ENCODE measurements at places on chromosomes 5 and 9.

DNA sequence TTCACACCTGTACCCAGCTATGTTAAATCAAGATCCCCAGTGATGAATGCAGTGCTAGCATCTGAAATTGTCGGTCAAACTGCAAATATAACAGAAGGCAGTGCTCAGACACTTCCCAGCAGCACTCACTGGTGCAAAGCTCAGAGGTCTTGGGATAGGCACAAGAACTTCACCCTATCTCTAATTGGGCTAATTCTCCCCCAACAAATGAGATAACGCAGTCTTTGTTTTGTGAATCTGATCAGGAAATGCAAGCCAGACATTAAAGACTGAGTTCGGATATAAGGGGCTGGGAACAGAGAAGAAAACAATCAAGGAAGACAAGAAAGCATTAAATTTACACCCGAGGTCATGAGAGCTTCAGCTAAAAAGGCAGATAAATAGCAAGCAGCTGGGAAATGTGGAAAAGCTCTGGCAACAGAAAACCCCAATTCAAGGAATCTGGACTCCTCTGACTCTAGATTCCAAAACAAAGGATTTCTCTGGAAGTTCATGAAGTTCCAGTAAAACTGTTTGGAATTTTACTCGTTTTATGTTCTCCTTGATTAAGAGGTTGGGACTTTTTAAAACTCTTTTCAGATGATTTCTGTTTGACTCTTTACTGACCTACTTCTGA lies 65.1 kb downstream of the GNA14 start:
- no peak for DNase-seq

GRCh38 chr9:113927277-113927676 lies 51.2 kb downstream of the ZNF618 start:
- DNase-seq, result no peak

DNA sequence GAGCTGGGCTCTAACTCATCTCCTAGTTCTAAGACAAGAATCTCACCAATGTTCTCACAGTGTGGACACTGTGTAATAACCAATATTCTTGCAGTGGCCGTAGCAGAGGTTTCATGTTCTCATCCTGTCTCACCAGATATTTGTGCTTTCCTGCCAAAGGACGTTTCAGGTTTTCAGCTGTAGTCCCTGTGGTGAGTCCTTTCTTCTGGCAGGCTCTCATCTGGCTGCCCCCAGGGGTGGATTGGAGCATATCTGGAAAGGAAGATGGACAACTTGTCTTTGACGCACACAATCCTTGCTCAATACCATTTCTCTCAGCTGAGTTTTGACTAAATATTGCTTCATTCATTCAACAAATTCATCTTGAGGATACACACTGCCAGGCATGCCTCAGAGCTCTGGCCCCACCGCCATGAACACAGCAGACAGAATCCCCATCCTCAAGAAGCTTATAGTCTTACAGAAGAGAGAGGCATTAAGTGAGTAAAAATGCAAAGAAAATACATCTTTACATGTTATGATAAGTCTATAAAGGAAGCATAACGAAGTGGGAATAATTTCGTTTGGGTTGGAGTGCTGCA lies 33.8 kb upstream of the NEURL1B start:
- DNase-seq, result no peak

DNA sequence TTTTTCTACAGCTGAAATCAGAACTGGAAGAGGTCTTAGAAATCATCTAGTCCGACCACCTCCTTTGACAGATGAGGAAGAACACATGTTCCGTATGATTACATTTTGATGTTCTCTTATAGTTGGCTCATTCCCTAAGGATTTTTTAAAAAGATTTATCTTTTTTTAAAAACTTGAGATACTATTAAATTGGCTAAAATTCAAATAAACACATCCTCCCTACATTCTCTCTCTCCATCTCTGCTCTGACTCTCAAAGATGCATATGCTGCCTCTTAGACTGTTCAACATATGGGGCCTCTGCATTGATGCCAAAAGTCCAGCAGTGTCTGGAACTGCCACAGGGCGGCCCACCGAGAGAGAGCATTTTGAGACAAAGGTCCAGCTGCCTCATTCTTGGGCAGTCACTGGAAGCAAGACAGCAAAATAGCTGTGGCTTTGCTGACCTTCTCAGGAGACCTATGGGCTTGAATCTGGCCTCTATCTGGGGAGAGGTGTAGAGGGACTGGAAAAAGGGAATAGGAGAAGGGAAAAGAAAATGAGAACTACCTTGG lies 12.8 kb upstream of the TSSK1B start:
- peak; percentile 12 for DNase-seq

- no peak for DNase-seq
These were observed 56.7 kb downstream of the UBE2QL1 start for GRCh38 chr5:6505416-6505755.

GRCh38 chr9:133715866-133716563 lies 22.1 kb downstream of the SARDH start:
- peak; percentile 69 for DNase-seq

- DNase-seq, result peak; percentile 57
These were observed 246.5 kb downstream of the PCSK5 start for GRCh38 chr9:76136986-76137385.

Data from M059J (cell line).